ENCODE measurements at places on chromosomes 16 and 17.

DNA sequence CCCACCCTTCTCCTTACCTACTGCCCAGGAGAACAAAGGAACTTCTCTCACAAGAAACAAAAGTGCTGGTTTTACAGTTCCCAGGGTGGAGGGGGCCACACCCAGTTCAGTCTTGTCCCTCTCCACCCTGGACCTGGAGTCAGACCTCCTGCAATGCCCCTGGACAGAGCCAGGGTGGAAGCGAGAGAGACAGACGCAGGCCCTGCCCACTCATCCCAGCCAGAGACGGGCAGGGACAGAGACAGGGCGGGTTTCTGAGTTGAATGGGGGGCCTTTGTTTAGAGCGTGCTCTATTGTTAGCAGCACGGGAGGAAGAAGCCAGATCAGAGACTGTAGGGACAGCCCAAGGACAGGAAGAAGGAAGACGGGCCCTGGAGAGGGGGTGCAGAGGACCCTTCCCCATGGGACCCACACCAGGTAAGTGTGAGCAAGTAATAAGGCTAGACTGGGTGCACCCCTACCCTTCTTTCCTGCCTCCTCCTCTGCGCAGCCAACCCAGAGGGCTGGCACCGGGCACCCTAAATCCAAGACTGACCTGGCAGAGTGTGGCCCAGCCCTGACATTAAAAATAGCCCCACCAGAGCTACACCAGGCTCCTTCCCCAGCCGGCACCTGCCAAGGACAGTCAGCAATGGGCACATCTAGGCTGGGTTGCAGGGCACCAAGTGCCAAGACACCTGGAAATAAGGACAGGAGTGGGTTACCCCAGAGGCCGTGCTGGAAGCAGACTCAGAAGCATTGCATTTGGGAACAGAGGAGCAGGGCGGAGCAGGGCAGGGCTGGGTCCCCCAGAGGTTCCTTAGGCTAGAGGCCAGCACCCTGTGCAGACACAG is 10.9 kb downstream of the JUP start:
- DNase-seq: no peak

DNA sequence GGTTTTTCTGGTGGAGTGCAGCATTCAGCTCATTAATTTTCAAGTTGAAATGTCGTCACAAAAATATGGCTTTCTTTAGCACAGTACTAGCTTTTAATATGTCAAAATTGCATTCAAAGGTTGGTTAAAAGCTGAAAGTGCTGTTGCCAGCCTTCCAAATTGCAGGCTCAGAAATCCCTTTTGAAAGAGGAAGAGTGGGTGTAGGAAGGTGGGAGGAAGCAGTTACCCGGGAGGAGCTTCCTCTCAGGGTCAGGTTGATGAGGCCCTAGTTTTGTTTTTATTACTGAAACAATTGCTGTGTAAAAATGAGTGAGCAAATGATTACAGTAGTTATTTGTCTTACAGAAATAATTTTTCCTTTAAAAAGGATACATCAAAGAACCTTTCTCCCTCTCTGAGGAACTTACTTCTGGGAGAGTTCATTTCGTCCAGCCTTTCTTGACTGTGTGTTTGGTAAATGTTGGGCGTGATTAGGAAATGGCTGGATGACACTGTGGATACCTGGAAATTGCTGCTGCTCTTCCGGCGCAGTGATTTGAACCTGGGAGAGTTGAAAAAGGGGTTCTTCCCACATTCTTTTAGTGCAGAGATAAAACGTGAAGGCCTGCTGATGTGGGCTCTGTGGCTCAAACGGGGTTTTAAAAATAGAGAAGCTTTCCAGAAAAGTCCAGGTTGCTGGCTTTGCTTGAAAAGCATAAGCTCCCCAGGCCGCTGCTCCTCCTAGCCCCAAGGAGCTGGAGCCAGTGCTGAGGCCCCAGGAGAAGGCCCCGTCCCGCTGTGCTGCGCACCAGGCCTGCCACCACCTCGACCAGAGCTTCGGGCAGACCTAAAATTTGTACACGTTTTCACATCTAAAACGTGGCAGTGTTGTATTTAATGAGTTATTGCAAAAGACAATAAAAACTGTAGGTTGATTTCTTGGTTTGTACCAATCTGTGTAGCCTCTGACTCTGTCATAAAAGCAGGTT is 41.7 kb downstream of the SEC14L1 start:
- no peak for DNase-seq

DNA sequence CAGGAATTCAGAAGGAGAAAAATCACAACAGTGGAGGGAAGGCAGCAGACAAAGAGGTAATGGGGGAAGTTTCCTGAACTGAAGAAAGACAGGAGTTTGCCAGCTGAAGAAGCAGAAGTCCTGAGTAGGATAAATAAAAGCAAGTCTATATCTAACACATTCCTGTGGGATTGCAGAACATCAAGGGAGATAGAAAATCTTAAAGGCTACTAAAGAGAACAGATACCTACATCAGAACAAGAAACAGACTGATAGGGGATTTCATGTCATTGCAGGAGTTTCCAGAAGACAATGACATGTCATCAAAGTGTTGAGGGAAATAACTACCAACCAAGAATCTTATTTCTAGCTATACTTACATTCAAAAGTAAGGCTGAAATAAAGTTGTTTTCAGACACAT is 21.3 kb upstream of the CRYBA1 start:
- DNase-seq: no peak

GRCh38 chr16:86566966-86567700 is 504 bp downstream of the FOXC2 start:
- DNase-seq: no peak

DNA sequence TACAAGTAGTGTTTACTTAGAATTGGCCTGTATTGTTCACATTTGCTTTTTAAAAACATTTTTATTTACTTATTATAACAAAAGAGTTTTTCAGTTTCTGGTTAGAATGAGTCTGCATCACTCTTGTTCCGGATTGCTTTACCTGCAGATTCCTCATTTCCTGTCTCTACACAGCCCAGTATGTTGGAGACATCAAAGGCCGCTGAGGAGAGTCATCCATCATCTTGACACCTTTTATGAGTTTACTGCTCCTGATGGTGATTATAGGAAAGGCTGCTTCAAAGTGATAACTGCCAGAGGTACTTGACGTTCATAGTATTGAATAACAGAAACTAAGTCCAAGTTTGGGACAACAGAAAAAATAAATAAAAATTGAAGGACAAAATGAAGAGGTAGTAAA is 490.5 kb upstream of the CA10 start:
- DNase-seq: no peak
